ENCODE measurements at places on chromosomes 3 and 15.

DNA sequence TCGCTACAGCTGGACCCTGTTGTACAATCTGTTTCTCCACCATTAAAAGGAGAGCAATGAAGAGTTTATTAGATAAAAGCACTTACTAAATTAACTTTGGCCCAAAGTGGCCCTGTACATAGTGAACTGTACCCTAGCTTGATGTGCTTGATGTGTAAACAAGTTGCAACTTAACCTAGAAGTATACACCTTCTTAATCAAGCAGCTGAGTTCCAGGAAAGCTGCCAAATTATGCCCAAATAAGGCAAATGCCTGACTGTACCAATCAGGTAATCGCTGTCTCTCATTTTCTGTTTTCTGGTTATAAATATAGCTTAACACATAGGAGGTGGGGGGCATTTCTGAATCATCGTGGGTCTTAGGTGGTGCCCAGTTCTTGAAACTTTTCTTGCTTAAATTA is 704.8 kb upstream of the CBLB start:
- DNase-seq: no peak

DNA sequence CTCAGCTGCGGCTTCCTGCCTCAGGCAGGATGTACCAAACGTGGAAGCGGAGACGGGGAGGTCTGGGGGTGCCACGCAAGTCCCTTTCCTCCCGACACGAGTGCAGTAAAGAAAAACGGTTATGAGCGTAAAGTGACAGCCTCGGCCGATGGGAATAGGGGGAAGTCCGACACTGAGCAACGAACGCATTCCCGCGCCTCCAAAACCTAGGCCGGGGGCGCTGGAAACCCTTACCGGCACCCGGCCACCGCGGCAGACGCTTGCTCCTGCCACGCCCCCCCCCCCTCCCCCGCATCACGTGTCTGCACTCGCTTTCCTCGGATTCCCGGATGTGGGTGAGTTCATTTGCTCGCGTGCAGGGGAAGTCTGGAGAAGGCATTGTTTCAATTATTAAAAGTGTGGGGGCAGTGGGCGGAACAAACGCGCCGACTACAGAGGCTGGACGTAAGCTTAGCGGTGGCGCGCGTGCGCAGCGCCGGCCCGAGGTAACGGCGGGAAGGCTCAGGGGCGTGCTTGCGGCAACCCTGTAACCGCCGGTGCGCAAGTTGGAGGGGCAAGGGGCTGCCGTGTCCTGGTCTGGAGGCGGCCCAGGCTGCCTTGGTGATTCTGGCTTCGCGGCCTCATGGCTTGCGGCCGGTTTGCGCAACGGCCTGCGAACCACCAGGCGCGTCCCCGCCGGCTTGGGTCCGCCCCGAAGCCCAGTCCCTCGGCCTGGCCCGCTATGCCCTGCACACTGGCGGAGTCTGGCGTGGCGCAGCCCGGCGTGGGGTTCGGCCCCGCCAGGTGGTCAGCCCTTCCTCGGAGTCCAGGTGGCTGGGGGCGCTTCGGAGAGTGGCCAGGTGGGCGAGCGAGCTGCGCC is at the start of the genes ANAPC13 and CEP63:
ANAPC13 (minus strand) TSS at position 268 of the 859 bp plus-strand sequence. CDS start 3,081 bp downstream, outside the sequence.
CEP63 (plus strand) TSS at position 340 of the 859 bp plus-strand sequence. CDS start 9,264 bp downstream, outside the sequence.
- DNase-seq: peak; percentile 90

- DNase-seq: no peak
Observed at GRCh38 chr15:100034191-100034590, 301.0 kb upstream of the LYSMD4 start.

DNA sequence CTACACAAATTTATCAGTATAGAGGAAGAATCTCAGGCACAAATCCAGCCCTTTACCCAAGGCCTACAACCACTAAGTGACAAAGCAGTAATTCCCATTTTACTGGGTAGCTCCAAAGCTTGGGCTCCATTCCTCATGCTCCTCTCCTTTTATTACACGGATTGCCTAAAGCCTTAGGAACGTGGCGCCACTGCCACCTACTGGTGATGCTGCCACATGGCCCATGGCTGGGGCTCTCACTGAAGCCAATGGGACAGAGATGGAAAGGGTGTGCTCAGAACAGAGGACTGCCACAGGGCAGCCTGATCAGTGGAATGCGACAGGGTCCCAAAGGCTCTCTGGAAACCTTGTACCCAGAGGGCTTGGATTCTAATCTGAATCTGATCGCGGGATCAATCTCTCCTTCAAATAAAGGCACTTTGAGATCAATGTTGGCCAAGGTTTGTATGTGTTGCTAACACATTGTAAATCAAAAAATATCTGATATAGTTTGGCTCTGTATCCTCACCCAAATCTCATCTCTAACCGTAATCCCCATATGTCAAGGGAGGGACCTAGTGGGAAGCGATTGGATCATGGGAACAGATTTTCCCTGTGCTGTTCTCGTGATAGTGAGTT is 33.5 kb upstream of the LYZL4 start:
- peak; percentile 62 for DNase-seq

DNA sequence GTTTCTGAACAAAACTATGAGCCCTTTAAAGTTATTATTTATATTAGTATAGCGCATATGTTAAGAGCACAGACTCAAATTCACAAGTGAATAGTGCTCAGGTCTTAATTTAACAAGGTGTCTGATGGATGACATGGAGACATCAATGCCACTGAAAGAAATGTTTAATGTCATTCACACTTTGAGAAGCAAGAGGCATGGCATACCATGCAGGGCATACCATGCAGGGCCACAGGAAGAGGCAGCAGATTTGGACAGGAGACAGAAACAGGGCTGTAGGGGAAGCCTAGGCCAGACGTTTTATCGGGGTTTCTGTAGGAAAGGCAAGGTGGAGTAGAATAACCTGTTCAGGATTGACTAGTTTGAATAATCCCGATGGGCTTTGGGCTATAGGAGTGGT is 150.2 kb upstream of the KCNH8 start:
- no peak for DNase-seq

DNA sequence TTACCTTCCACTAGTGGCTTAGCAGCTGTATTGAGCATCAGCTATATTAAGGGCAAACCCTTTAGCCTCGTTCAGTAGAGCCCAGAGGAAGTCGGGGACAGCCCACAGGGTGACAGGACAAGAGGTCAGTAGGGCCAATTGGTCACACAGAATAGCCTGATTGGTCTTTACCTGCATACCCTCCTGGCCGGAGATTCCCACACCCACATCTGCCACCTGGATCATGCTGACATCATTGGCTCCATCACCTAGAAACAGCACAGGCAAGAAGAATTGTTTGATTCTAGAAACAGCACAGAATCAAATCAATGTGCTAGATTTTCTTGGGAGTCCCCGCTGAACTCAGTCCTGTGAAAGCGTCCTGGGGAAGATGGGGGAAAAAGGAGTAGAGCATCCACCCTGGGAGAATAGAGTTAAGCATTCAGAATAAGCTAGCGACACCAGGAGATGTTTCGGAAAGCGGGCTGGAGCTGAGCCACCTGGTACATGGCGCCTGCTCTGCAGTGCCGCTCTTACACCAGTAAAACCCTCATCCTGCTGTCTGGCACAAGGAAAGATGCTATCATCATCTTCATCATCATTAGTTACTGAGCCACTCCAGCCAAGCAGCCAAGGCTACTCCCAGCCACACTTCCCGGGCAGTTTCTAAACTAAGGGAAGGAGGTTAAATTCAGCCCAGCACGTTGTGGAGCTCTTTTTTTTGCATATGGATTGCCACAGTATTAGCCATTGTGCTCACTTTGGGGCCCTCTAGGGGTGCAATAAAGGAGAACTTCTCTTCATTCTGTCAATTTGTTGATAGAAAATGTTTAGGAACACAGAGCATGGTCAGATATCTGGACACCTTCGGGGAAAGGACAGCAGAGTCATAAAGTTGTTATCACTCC is 171.3 kb downstream of the ATP10A start:
- no peak for DNase-seq

GRCh38 chr3:23099677-23100076 is 103.5 kb upstream of the UBE2E2 start:
- no peak for DNase-seq

- DNase-seq: no peak
Observed at GRCh38 chr15:51191766-51192165, 97.1 kb upstream of the TNFAIP8L3 start.

- no peak for DNase-seq
Observed at GRCh38 chr3:190646996-190647395, 133.1 kb downstream of the IL1RAP start.

- DNase-seq: no peak
Observed at GRCh38 chr15:70327856-70328678, 230.3 kb upstream of the TLE3 start.

DNA sequence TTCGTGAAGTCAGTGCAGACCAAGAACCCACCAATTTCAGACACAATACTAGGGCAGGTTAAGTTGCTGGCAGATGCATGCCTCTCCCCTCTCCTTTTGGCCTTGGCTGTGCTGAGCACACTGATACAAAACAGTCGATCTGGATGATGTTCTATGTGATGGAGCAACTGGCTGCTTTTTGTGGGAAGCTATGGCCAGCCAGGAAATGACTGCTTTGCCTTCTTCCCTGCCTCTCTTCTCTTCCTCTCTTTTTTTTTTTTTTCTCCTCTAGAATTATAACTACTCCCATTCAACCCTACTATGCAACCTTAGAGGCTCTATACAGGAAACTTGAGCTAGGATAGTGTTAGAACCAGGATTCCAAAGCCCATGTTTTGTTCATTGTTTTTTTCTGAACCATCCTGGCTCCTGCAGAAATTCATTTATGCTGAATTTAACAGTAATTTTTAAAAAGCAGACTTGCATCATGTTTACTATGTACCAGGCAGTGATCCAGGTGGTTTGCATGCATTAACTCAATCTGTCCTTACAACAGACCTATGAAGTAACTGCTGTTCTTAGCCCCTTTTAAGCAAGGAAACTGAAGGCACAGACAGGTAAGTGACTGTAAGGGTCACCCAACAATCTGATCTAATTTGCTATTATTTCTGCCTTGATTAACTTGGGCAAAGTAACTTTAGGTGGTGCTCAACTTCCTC is 62.9 kb downstream of the PLD1 start:
- DNase-seq: no peak

DNA sequence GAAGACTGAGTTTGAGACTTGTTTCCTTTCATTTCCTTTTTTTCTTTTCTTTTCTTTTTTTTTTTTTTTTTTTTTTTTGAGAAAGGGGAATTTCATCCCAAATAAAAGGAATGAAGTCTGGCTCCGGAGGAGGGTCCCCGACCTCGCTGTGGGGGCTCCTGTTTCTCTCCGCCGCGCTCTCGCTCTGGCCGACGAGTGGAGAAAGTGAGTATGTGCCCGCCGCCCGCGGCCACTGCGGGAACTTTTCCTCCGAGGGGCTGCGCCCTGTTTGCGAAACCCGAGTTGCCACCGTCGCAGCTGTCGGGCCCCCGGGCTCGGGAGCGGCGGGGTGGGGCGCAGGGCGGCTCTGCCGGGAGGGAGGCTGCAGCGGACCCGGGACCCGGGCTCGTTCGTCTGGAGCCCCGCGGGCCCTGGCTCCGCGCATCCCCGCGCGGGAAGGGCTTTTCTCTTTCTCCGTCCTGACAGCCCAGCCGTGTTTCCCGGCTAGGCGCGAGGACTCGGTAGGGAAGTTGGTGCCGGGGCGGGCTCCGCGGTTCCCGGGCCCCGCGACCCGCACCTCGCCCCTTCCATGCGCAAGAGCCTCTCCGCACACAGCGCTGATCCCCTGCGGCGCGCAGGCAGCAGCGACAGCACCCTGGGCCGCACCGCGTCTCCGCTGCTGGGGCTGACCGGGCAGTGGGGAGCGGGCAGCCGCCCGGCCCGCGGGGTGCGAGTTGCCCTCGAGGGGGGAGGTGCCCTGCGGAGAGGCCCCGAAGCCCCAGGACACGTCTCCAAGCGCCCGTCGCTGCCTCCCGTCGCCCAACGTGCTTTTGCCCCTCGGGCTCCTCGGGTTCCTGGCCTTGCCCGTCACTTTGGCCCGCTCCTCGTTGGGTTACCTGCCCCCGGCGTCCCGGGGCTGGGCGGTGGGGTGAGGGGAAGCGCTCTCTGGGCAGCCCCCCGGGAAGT is 1.4 kb downstream of the IGF1R start:
- DNase-seq: no peak

- no peak for DNase-seq
Observed at GRCh38 chr3:189049458-189050236, 122.1 kb upstream of the TPRG1 start.

DNA sequence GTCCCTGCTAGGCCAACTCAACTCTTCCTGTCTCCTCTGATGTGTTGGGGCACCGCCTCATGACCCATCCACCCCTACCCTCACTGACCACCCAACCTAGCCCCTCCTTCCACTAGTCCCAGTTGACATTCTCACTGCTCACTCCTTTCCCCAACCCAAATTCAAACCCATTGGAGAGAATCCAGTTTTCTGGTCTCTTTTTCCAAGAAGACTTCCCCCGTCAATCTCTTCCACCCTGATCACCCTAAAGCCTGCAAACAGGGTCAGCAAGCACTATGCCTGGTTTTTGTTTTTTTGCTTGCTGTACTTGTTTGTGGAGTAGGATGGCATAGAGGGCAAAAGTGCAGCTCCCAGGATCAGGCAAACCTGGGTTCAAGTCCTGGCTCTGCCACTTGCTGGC is 176.6 kb upstream of the PPP2R3A start:
- DNase-seq: no peak

DNA sequence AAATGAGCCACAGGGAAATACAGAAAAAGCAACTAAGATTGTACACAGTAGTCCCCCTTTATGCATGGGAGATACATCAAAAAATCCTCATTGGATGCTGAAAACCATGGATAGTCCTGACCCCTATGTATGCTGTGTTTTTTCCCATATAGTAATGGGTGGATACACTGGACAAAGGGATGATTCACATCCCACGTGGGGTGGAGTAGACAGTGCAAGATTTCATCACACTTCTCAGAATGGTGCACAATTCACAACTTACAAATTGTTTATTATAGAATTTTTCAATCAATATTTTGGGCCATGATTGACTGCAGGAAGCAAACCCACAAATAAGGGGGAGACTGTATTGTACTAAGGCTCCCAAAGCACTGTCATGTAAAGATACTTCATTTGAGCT is 224.4 kb upstream of the STRIT1 start:
- DNase-seq: no peak

GRCh38 chr3:112334691-112335433 is 1.9 kb downstream of the CD200 start:
- DNase-seq: no peak

- no peak for DNase-seq
Observed at GRCh38 chr3:72017311-72017710, 232.4 kb upstream of the PROK2 start.

- DNase-seq: no peak
Observed at GRCh38 chr15:92502336-92502735, 108.7 kb downstream of the ST8SIA2 start.

- DNase-seq: no peak
Observed at GRCh38 chr3:158763421-158763820, 31.2 kb upstream of the RARRES1 start.

GRCh38 chr3:55285156-55285555 is 201.9 kb downstream of the WNT5A start:
- DNase-seq: no peak
